Regular cardiac myocyte (primary cell): ENCODE measurements at places on chromosomes 4 and X. TPM values are rescaled to one million over a fixed set of nuclear protein-coding genes. Genes with fewer than 3 reads are reported as not detected.

DRP2 gene
- total RNA-seq, result 2.5 and 9.6 TPM in 2 replicates

CYBB gene
- total RNA-seq, result under 0.01 TPM in 2 replicates

BCAP31 gene
- 240 and 278 TPM in 2 replicates for total RNA-seq

CXCL1 gene
- total RNA-seq, result 80.9 and 193 TPM in 2 replicates

WNK3 gene
- total RNA-seq, result 0.38 and 1.1 TPM in 2 replicates

XAGE1A gene
- total RNA-seq, result not detected in 2 replicates

PPP1R2C gene
- total RNA-seq, result not detected in 2 replicates

GPR50 gene
- total RNA-seq, result not detected in 2 replicates

MAGEA2 gene
- not detected in 2 replicates for total RNA-seq

PFKFB1 gene
- 0.19 TPM in 1 of 2 replicates, not detected in the other for total RNA-seq
